ENCODE measurements at places on chromosomes 13 and 19.

- no peak for DNase-seq
Measured at GRCh38 chr13:107518780-107519179, 696.6 kb downstream of the LIG4 start.

DNA sequence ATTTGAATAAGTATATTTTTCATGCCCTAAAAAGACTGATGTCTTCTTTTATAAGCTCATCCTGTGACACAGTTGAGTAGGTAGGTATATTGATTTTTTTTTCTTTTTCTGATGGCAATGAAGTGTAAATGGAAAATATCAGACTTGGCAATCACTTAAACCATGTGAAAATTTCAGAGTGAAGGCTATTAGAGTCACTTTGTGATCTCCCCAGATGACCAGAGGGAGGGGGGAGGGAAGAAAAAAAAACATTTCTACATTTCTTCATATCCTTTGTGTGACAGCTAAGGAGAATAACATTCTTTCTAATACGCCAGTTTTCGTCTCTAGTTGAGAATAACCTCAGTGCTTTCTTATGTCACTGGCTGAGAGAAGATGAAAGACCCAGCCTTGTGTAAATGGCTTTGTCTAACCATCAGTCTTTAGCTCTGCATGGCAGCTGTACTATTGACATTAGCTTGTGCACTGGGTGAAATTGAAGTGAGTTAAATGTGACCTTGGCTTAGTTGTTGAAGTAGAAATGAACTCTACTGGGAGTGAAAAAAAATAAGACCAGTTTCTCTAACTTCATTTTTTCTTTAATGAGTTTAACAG is 332.1 kb upstream of the DACH1 start:
- DNase-seq = no peak

GRCh38 chr19:4401769-4402170 is 670 bp upstream of the CHAF1A start:
- DNase-seq = no peak

GRCh38 chr13:54687173-54687572 is 1658.6 kb downstream of the OLFM4 start:
- DNase-seq = peak; percentile 20

GRCh38 chr13:41054212-41054877 is 7.0 kb upstream of the WBP4 start:
- DNase-seq = peak; percentile 11

- no peak for DNase-seq
Measured at GRCh38 chr13:40063278-40063698, 407.8 kb downstream of the COG6 start.

- DNase-seq = no peak
Measured at GRCh38 chr13:40776232-40776631, 5.2 kb upstream of the MRPS31 start.

DNA sequence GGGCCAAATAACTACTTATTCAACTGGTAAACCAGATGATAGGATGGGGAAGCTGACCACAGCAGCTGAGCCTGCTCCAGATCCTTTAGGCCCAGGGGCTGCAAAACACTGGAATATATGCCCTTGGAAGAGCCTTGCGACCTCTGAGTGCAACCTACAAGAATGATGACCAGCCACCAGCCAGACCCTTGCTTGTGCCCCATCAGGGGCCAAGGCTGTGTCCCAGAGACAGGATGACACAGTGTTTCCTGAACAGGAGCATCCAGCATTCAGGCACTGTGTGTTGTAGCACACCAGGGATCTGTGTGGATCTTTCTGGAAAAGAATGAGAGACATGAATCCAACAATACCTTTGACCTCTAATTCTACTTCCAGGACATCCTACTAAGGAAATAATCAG is 14.5 kb downstream of the GJA3 start:
- DNase-seq = no peak

- no peak for DNase-seq
Measured at GRCh38 chr19:16892868-16893685, 4.3 kb downstream of the F2RL3 start.

GRCh38 chr19:19606021-19606420 is 12.5 kb downstream of the PBX4 start:
- no peak for DNase-seq

- DNase-seq = no peak
Measured at GRCh38 chr13:20501120-20501519, 24.5 kb downstream of the CRYL1 start.

DNA sequence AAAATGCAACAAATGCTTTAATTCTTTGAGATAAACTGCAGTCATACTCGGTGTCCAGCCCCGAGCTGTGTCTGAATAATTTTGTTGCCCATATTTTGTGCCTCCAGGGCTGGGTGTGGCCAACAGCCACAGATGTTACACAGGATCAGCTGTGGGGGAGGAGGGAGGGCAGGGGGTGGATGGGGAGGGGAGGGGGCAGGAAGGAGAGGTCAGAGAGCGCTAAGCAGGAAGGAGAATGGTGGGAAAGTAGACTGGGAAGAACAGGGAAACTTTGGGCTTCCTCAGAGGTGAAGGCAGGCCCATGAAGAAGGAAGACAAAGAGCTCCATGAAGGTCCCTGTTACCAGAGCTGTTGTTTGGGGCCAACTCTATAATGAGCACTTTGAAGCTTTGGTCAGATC is 295.8 kb downstream of the COG6 start:
- no peak for DNase-seq

DNA sequence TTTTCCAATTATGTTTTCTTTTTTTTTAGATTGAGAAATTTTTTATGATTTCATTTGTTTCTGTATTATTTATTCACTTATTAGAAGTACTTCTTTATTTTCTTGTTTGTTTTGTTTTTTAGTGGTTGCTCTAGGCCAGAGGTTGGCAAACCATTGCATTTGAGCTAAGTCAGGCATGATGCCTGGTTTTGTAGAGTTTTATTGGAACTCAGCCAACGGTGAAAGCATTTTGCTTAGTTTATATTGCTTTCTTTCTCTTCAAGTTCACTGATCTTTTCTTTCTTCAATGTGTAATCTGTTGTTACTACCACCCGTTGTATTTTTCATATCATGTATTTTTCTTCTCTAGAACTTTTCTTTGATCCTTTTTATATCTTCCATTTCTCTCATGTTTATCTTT is 19.7 kb downstream of the ZNF567 start:
- no peak for DNase-seq

DNA sequence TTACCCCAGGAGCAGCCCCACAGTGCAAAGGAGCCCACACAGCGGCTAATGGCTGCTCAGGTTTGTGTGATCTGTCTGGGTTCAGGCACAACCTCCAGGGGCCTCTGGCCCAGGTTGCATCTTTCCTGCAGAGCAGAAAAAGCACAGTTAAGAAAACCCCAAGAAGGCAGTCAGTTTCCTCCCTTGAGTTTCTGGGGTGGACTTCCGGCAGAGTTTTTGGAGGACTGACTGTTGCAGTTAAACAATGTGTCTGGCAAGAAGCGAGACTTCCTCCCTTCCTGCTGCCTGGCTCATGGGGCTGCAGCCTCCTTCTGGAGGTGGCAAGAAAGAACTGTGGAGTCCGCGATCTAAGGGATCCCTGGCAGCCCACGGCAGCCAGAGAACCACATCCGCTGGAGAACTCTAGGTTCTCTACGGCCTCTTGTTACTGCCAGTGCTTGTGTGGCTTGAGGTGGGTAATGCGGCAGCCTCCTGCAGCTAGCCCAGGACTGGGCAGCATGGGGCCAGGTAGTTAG is 114.4 kb downstream of the ZDHHC20 start:
- DNase-seq = no peak

DNA sequence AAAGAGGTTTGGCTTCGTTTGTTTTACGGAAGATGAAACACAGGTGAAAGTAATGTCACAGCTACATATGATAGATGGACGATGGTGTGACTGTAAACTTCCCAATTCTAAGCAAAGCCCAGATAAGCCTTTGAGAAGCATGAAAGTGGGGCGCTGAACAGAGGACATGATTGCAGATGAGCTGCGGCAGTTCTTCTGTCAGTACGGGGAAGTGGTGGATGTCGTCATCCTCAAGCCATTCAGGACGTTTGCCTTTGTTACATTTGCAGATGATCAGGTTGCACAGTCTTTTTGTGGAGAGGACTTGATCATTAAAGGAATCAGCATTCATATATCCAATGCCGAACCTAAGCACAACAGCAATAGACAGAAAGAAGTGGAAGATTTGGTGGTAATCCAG is 111.5 kb upstream of the DIAPH3 start:
- DNase-seq = no peak

DNA sequence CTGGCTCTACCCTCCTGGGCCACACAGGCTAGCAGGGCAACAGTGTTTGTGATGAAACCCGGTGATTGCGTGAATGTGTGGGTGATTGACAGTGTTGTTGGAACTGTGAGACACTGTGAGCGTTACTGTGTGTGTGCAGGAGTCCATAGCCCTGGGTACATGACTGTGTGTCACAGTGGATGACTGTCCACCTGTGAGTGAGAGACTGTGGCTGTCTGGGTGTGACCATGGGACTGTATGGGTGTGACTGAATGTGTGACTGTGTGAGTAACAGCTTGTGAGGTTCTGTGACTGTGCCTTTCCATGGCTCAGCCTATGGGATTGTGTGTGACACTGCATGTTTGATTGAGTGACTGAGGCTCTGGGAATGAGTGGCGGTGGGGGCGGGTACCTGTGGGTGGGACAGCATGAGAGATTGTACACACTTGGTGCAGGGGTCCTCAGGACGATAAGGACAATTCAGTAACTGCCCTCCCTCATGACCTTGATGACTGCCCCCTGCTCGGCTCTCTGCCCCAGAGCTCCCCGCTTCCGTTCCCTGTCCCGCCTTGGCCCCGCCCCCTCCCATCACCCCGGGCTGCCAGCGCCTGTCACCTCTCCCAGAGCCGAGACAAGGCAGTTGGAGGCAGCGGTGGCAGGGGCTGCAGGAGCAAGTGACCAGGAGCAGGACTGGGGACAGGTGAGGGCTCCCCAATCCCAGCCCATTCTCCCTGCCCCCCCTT is at the start of gene GIPR:
GIPR (plus strand) TSS at position 602 of the 722 bp plus-strand sequence. CDS start 1,300 bp downstream, outside the sequence.
- DNase-seq = peak; percentile 85

GRCh38 chr19:4089400-4089908 is 22.8 kb upstream of the ZBTB7A start:
- no peak for DNase-seq

- no peak for DNase-seq
Measured at GRCh38 chr13:69935043-69935442, 172.6 kb upstream of the ATXN8OS start.

DNA sequence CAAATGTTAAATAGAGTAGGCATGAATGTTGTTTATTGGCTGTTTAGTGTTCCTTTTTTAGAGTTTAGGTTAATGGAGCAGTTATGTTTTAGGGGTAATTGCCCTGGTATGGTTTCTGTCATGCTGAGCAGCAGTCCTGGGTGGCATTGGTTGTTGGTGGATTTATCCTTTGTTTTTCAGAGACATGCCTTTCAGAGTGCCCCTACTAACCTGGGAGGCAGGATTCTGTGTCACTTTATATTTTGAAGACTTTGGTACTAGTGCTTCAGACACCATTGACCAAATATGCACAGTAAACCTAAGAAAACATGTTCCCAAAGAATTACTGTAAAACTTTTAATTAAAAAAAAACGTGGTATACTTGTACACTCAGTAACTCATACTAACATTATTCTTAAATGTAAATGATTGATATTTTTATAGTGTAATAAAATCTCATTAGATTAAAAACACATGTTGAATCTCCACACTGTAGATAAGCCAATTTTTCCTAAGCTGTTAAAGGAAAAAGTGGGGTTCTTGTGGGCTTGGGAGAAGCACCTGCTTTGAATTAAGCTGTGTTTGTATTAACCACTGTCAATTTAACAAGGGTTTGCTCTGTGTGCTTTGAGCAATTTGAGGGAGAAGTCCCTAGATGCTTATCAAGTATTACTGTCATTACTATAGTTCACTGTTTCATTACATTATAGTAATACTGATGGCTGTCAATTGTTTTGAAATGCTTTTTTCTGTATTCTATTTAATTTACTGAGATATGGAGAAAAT is 133.2 kb downstream of the LMO7 start:
- no peak for DNase-seq

GRCh38 chr13:81639984-81640582 is 1299.2 kb upstream of the SPRY2 start:
- DNase-seq = no peak

- DNase-seq = no peak
Measured at GRCh38 chr13:33340631-33341030, 55.1 kb upstream of the STARD13 start.

- no peak for DNase-seq
Measured at GRCh38 chr13:33213797-33214196, 71.8 kb downstream of the STARD13 start.

DNA sequence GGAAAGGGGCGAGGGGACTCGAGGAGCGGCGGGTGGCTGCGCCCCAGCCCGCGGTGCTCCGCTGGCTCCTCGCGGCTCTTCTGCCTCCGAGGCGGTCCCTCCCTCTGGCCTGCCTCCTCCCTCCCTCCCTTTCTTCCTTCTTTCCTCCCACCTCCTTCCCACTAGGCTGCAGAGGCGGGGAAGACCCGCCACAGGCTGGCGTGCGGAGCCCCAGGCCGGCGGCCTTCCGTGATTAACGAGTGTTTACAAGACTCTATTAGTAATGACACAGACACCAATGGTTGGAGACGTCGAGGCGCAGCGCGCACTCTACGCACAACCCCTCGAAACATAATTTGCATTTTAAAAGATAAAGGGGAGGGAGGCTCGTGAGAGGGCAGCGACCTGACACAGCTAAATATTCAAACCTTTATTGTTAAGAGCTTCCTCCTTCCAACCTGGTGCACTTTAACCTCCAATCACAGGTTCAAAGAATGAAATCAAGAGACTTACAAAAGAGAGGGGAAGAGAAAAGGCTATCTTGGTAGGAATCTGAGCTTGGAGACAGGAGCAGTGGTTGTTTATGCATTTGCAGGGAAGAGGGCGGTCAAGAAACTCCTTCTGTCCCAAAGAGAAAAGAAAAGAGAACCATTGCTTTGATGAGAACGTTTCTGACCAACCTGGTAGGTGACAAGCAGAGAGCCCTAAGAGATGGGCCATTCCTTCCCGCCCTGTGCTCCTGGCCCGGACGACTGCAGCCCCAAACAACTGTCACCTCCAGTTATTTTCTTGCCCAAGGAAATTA is at the start of gene CDX2:
CDX2 (minus strand) TSS at position 234 of the 784 bp plus-strand sequence. CDS start 309 bp downstream, outside the sequence.
- DNase-seq = peak; percentile 59

- DNase-seq = no peak
Measured at GRCh38 chr19:33434886-33435705, 61.6 kb downstream of the CEBPG start.

DNA sequence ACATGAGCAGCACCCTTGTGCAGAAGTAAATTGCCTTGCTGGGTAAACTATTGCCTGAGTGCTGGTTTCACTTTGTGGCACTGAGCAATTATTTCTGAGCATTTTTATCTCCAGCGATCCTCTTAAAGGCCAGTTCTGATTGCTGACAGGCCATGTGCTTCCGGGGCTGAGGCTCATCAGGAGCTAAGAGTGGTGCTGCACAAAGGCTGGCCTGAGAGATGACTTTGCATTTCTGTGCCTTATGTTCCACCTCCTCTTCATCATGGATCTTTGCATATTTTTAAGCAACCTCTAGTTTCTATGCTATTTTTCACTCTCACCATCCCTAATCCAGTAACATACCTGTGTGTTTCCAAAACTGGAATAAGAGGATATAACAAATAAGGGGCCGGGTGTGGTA is 17.6 kb upstream of the COG6 start:
- no peak for DNase-seq

- no peak for DNase-seq
Measured at GRCh38 chr19:19022380-19022961, 10.8 kb downstream of the SUGP2 start.

GRCh38 chr13:25847145-25847544 is 204.7 kb downstream of the SHISA2 start:
- no peak for DNase-seq

All from HuH-7.5 (cell line).